ENCODE measurements at places on chromosomes 2 and 18. TPM values are rescaled to one million over a fixed set of nuclear protein-coding genes. Genes with fewer than 3 reads are reported as not detected.
A peak's percentile ranks its signal among the peaks of the same experiment; 100 is the strongest.

- DNase-seq = peak; percentile 86
Measured at GRCh38 chr2:34012715-34013302, 413.7 kb upstream of the FAM98A start.

GRCh38 chr2:56534321-56534720 is 350.5 kb downstream of the CCDC85A start:
- DNase-seq = no peak

- DNase-seq = no peak
Measured at GRCh38 chr2:54454548-54455130, 1.5 kb upstream of the SPTBN1 start.

- no peak for DNase-seq
Measured at GRCh38 chr2:194332799-194333490, 1324.1 kb upstream of the SLC39A10 start.

Gene LYPD6B
- total RNA-seq = 13.3 TPM

- DNase-seq = no peak
Measured at GRCh38 chr2:190693533-190694232, 44.8 kb downstream of the NAB1 start.

GRCh38 chr2:171547720-171548119 is 25.4 kb downstream of the CYBRD1 start:
- DNase-seq = no peak

DNA sequence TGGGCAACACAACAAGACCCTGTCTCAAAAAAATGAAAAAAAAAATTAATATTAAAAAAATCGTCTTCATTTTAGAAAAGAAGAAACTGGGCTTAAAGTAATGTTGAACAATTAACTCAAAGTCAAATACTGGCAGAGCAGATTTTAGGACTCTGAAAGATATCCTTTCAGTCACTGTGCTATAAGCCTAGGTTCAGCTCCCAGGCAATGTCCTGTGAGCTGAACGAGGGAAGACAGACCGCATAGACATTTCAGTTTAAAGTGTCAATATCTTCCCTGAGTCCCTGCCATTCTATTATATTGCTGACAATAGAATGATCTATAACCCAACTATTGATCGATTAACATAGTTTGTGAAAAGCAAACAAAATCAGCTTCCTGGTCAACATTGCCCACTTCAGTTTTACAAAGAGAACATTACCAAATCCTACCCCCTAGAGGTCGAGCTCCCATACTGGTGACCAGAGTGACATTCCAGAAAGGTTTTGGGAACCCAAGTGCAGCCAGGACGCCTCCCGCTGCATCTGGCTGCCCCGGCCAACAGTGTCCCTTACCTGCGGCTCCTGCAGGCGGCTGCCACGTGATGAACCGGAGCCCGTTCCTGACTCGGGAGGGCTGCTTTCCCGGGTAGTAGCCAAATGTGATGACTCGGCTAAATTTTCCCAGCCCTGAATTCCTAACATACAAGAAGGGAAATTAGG is 639 bp downstream of the MRO start:
- peak; percentile 74 for DNase-seq

DNA sequence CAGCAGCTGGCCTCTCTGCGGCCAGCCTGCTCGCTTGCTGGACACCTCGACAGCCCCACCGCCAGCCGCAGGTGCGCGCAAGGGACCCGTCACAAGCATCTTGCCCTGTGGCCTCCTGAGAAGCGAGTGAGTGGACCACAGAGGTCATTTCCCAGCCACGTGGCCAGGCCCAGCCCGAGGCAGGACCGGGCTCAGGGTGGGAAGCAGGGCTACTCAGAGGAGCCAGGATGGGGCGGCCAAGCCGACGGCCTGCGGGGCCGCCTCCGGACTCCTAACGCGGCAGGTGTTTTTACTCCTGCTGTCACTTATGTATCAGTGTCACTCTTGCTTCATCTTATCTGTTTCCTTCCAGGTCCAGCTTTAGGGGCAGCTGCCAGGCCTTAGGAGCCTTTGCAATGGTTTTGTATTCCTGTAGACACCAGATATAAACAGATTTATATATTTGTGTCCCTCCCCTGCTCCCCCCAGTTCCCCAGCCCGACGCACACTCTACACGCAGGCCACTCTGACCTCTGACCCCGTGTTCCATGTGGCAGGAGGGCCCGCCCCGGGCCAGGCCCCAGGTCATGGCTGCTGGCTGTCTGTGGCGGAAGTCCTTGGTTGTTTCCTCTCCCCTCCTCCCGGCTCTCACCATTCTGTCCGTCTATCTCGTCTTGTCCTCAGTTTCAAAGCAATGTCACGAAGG is 236.4 kb downstream of the ATAD2B start:
- DNase-seq = no peak

- no peak for DNase-seq
Measured at GRCh38 chr18:77405096-77405495, 155.4 kb downstream of the GALR1 start.

- DNase-seq = no peak
Measured at GRCh38 chr18:10497206-10497749, 28.5 kb upstream of the NAPG start.

DNA sequence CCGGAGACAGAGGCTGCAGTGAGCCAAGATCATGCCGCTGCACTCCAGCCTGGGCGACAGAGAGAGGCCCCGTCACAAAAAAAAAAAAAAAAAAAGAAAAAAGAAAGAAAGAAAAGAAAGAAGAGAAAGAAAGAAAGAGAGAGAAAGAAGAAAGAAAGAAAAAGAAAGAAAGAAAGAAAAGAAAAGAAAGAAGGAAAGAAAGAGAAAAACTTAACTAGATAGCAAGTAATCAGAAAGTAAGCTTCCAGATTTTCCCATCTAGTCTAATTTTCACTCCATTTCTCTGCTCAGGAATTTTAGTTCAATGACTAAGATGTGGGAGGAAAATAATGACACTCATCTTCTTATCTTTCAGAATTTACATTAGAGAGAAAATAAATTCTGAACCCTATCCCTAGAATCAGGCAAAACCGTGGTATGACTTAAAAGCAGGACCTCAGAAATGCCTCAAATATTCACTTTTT is 2.4 kb downstream of the GFPT1 start:
- DNase-seq = no peak

DNA sequence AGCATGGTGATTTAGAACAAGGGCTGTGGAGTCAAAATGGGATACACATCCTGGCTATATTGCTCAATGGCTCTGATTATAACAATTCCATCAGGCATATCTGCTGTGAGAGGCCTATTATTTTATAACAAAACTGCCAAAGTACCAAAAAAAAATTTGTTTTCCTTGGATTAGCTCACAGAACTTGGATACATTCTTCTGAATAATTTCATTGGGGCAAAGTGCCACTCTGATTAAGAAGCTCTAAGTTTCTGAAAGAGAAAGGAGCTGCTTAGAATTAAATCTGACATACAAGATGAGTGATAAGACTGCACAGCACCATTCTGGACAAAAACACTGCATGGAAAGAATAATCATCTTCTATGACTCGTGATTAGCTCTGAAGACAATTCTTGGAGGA is 85.7 kb downstream of the SMC6 start:
- DNase-seq = no peak

DNA sequence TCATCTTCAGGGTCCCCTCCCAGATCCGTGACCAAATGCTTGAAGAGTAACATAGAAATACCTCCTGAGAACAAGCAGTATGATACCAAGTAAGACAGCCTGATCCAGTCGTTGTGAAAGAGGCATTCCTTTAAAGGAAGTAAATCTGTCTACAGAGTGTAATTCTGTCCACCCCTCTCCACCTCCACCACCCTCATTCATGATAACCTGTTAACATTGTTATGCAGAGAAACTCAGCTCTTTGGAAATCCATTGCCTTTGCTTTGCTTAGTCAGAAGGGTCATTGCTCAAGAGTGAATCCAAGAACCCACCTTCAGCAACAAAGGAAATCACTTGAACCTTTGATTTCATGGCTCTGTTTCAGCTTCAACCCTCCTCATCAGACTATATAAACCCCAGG is 155.6 kb downstream of the CYP26B1 start:
- no peak for DNase-seq

Gene PDE1A
- 4.7 TPM for total RNA-seq

- no peak for DNase-seq
Measured at GRCh38 chr2:68088940-68089339, 26.1 kb upstream of the C1D start.

Gene GALNT13
- 21.0 TPM for total RNA-seq

Gene CIDEA
- total RNA-seq = not detected

DNA sequence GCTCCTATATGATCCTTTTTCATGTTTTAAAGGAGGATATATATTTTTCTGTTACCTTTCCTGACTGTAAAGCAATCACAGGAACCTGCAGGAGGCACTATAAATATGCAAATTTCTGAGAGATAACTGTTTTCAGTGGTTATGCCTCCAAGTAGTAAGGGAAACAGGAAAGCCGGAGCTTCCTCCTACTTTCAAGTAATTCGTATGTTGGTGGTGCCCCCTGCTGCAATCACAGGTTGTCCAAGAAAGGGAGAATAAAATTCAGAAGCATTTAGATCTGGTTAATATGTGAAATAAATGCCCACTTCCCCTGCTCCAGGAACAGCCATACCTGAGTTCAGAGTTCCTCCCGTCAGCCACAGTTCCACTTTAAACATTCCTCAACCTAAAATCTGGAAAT is 12.0 kb upstream of the BCL11A start:
- DNase-seq = peak; percentile 66

DNA sequence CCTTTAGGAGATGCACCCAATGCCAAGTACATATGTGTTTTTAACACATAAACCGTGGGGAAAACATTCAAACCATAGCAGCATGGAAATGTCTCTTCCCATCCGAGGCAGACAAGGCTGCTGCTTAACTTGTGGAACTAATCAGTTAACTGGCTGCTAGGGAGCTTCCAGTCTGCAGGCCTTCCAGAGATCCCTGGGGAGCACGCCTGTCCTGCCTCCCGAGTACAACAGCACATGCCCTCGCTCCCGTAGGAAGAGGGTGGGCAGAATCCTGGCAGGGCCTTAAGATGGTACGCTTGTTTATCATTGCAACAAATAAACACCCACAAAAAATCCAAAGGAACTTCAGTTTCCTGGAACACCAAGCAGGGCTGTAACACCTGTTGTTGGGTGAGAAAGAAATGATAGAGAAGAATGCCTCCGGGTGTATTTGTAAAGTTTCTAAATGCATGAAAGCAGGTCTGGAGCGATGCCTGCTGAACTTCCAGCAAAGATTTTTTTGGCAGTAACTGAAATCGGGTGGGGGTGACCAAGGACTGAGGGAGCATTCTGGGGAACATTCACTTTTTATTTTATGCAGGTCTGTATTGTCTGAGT is 56.2 kb downstream of the EDAR start:
- DNase-seq = no peak

- DNase-seq = peak; percentile 57
Measured at GRCh38 chr18:62437235-62438017, 85.4 kb upstream of the ZCCHC2 start.

DNA sequence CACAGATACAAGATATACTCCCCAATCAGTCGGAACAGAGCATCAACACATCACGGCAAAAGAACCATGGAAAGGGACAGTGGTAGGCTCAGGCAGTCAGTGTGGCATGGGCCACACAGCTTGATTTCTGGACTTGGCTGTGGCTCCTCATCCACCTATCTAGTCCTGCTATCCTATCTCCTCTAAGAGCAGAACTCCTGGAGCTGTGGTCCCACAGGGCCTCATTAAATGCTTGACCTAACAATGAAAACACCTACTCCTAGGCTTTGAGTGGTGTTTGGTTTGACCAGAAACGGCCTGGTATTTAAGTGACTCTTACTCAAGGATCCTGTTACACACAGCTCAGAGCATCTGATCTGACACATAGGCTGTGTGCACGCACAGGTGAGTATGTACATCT is 33.6 kb upstream of the SMAD2 start:
- no peak for DNase-seq

- no peak for DNase-seq
Measured at GRCh38 chr2:191114403-191114886, 36.3 kb downstream of the STAT4 start.

Gene GAREM2
- 4.7 TPM for total RNA-seq
